ENCODE measurements at places on chromosomes 7 and 10.

- DNase-seq: no peak
These were observed 25.2 kb downstream of the ASZ1 start for GRCh38 chr7:117402109-117402508.

DNA sequence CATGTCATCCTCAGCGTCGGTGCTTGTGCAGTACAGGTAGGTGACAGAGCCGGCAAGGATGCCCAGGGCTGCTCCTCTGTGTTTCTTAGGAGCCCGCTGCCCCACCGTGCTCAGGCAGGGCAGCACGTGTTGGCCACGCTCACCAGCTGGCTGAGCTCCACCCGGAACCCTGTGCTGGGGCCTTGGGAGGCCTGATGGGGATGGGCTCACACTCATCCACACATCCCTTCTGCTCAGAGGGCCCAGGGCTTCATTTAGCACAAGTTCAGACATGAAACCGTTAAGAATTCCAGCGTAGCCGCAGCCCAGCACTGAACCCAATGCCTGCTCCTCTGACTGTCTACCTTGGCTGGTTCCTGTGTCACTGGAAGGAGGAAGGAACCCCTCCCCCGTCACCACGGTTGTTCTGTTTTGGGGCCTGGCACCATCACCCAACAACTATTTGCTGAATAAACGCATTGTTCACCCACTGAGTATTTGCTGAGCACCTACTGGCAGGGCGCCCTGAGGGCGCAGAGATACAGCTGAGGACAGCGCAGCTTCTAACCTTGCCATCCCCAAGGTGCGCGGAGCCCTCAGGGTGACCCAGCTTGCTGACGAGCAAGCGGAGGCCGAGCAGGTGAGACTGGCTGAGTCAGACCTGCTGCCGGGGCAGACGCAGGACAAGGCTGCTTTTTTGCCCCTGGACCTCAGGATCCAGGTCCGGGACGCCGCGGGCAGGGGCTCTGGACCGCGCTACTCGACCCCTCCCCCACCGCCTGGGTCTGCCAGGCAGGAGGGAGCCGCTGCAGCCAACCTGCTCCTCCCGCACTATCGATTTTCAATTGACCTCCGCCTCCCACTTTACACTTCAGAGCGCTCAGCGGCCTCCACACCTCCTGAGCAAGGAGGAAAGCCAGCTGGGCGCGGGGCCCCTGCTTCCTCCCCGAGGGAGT is 50.6 kb upstream of the RET start:
- DNase-seq: no peak

- DNase-seq: no peak
These were observed 187.7 kb downstream of the JAZF1 start for GRCh38 chr7:27992755-27993493.

DNA sequence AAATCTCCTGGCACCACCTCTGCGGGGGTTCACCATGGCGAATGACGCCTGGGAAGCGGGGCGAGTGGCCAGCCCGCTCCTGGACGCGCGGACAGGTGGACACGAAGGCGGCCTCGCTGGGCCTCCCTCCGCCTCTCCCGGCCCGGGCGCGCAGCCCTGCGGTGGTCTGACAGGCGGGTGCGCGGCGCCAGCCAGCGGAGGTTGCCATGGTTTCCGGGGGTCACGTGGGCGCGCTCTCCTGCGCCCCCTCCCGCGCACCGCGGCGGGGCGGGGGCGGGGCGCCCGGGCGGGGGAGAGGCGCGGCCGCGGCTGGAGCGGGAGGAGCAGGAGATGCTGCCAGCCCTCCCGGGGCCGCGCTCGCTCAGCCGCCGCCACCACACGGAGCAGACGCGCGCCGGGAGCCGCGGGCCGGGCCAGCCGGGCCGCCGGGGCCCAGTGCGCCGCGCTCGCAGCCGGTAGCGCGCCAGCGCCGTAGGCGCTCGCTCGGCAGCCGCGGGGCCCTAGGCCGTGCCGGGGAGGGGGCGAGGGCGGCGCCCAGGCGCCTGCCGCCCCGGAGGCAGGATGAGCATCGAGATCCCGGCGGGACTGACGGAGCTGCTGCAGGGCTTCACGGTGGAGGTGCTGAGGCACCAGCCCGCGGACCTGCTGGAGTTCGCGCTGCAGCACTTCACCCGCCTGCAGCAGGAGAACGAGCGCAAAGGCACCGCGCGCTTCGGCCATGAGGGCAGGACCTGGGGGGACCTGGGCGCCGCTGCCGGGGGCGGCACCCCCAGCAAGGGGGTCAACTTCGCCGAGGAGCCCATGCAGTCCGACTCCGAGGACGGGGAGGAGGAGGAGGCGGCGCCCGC is at the start of gene PRKAR2B:
Gene PRKAR2B (plus strand): TSS at position 359 of the 848 bp plus-strand sequence. CDS start 203 bp downstream, at position 562.
- peak; percentile 39 for DNase-seq

- no peak for DNase-seq
These were observed 76.4 kb upstream of the BET1 start for GRCh38 chr7:94080551-94080950.

GRCh38 chr7:2134740-2135139 is 98.0 kb downstream of the MAD1L1 start:
- DNase-seq: no peak
